ENCODE measurements at places on chromosomes 7 and 10. TPM values are rescaled to one million over a fixed set of nuclear protein-coding genes. Genes with fewer than 3 reads are reported as not detected.
A peak's percentile ranks its signal among the peaks of the same experiment; 100 is the strongest.

TAS2R5 gene
- total RNA-seq, result 0.36 TPM

- no peak for DNase-seq
Measured at GRCh38 chr10:22158426-22158825, 59.4 kb downstream of the EBLN1 start.

GRCh38 chr7:35645691-35646090 is 49.2 kb downstream of the HERPUD2 start:
- DNase-seq, result no peak

DNA sequence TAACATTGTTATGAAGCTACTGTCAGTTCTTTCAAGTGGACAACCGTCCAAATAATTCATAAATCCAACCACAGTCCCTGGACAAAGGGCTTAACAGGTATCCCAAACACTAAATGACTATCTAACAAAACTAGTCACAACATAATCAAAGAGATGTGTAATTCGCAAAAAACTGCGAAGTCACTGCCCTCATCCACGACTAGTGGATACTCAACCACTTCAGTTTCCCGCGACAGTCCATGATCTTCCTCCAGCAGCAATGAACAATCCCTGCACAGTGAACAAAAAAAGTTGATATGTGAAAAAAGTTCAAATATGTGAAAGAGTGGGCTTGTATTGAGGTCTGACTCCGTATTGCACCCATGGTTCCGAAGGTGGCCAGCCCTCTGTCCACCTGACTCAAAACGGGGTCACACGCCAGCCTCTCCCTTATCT is 287 bp downstream of the DCLRE1A start:
- peak; percentile 6 for DNase-seq

GRCh38 chr7:48154792-48155413 is 16.4 kb upstream of the ABCA13 start:
- peak; percentile 57 for DNase-seq
